GM23338 (cell line): ENCODE measurements at places on chromosomes 2 and 18. TPM values are rescaled to one million over a fixed set of nuclear protein-coding genes. Genes with fewer than 3 reads are reported as not detected.
A peak's percentile ranks its signal among the peaks of the same experiment; 100 is the strongest.

Gene NETO1
- 10.8 and 13.0 TPM in 2 replicates for polyA plus RNA-seq

Gene CCDC148
- 1.3 and 1.8 TPM in 2 replicates for polyA plus RNA-seq

GRCh38 chr2:108323619-108324018 lies 34.9 kb downstream of the SULT1C2 start:
- no peaks in the 10 kb centered on the region for H3K27me3 ChIP-seq
- H3K36me3 ChIP-seq: no peaks in the 10 kb centered on the region
- DNase-seq: no peak
- H3K4me1 ChIP-seq: no peaks in the 10 kb centered on the region

DNA sequence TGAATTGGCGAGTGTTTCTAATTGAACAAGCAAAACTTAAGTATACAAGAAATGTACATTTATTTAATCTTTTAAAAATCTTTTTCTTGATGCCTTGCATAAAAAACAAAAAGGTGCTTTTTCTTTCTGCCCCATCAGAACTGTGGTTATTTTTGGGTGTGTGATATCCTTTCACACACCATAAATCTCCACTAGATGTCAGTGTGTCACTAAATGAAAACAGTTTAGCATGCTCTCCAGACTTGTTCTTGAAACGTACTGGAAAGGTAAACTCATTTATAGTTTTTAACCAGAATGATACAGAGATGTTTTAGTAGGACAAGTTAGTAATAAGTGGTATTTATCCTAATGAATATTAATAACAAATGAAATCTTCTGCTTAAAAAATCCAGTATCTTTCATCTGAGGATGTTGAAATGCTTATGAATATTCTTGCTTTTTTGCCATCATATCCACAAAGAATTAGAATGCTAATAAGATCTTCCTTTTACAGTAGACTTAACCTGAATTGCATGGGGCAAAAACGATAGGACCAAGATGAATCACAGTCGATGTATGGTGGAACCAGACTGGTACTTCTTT lies 96.8 kb downstream of the UBE2E3 start:
- H3K4me3 ChIP-seq: no peak overlapping the region
- no peaks in the 10 kb centered on the region for H3K36me3 ChIP-seq
- H3K27me3 ChIP-seq: no peaks in the 10 kb centered on the region
- H3K27ac ChIP-seq: no peak overlapping the region
- no peaks in the 10 kb centered on the region for H3K4me1 ChIP-seq

DNA sequence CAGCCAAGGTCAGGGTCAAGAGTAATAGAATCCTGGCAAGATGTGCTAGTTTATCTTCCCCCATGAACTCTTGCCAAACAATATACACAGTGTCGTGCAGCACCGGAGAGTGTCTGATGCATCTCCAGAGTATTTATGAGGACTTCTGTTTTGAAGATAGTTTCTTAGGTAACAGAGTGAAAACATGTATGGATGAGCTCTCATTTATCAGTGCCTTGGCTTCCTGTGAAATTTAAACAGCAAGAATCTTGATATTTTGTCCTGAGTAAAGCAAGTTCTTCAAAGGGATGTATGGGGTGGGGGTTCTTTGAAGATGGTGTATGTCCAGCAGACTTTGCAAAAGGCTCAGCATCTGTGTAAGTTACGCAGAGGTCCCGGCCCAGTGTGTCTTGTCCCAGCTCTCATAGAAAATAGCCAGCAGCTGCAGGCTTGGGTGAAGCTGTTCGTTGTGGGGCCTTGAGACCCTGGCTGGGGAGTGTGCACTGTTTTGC lies 361.0 kb upstream of the NT5C1B start:
- no peaks in the 10 kb centered on the region for H3K36me3 ChIP-seq
- no peak for DNase-seq
- no peak overlapping the region for H3K27ac ChIP-seq
- H3K4me3 ChIP-seq: no peak overlapping the region
- H3K27me3 ChIP-seq: no peaks in the 10 kb centered on the region

DNA sequence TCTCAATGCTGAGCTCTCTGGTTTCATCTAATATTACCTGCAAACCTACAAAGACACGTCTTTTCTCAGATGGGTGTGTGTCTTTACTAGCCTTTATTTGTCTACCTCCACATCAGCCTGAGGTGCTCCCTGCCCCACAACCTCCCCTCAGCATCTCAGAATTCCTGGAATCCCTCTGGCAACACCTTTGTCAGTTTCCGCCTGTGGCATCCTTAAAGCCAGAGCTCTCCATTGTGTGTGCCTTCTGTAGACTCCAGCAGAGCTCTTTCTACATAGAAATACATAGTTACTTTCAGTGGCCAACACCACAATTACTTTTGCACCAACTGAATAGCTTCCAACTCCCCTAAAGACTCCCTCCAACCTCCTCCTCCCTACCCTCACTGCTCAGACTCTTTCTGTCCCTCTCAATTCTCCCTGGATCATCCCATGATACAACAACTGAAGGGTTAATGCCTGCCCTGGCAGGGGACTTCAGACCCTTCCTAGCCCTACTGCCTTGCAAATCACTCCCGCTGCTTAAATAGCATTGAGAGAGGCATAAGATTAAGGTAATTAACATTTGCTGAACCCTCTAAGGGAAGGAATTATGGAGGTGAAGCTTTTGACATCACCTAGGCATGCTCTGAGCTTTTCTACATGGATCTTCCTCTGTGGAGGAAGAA lies 39.6 kb upstream of the RMDN2 start:
- peaks cover 9% of the 10 kb centered on the region; the same call in 1 of the 2 replicates for H3K4me1 ChIP-seq
- H3K27ac ChIP-seq: no peak overlapping the region
- no peak overlapping the region for H3K4me3 ChIP-seq
- no peaks in the 10 kb centered on the region for H3K36me3 ChIP-seq

DNA sequence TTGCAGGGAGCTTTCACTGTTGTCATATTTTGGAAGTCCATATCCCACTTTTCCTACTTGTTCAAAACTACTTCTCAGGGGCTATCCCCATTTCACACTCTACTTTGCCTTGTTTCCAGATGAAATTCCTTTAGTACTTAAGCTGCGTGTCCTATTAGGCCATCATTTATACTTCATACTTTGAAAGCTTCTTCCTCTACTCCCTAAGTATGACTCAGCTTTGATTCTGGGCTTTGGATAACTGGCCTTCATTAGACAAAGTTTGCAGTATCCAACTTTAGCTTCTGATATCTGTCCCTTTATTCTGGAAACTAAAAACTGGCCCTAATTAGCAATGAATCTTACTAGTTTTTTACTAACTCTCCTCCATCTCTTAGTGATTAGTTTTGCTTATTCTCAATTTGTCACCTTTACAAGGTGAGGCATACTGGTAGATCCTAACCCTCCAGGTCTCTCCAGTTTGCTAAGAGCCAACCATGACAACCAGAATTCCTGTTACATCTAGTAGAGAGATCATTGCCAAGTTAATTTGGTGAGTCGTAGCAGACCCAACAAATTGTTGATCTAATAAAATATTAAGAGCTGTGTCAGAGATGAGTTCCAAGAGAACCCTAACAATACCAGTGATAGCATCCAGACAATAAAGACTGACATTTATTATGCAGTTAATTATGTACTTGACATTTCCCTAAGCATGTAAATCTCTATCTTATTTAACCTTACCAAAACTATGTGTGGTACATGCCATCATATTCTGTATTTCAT lies 31.2 kb upstream of the ITGAV start:
- H3K4me1 ChIP-seq: peaks cover 5% of the 10 kb centered on the region
- H3K4me3 ChIP-seq: no peak overlapping the region
- H3K27me3 ChIP-seq: no peaks in the 10 kb centered on the region
- H3K27ac ChIP-seq: no peak overlapping the region

DNA sequence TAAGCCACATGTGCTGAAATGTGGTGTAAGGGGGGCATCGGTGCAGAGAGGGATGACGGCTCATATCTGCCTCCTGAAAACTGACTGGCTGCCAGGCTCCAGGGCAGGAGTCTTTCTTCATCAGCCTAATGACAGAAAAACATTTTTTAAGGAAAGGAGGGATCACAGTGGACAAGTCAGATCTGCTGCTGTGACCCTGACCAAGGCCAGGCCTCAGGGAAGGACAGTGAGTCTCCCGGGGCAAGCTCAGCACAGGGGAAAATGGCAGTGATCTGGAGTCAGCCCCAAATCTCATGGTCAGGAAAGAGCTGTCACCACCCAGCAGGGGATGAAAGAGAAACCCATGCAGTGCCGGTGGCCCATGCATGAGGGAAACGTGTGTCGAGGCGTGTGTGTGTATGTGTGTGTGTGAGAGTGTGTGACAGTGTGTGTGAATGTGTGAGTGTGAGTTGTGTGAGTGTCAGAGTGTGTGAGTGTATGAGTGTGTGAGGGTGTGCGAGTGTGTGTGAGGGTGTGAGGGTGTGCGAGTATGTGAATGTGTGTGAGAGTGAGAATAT lies 134.5 kb downstream of the INHBB start:
- H3K4me1 ChIP-seq: no peaks in the 10 kb centered on the region
- no peak overlapping the region for H3K4me3 ChIP-seq
- no peaks in the 10 kb centered on the region for H3K36me3 ChIP-seq
- H3K27me3 ChIP-seq: peaks cover 2% of the 10 kb centered on the region; the same call in 1 of the 2 replicates
- DNase-seq: no peak
- no peak overlapping the region for H3K27ac ChIP-seq

Gene TUBA4A
- 43.3 and 44.3 TPM in 2 replicates for polyA plus RNA-seq

GRCh38 chr2:26299471-26300101 lies 46.4 kb upstream of the SELENOI start:
- peak overlapping the region; percentile 61 for H3K4me3 ChIP-seq
- peak; percentile 96 for DNase-seq
- H3K4me1 ChIP-seq: peaks cover 27% of the 10 kb centered on the region
- H3K27me3 ChIP-seq: no peaks in the 10 kb centered on the region
- peak overlapping the region; percentile 85 for H3K27ac ChIP-seq

DNA sequence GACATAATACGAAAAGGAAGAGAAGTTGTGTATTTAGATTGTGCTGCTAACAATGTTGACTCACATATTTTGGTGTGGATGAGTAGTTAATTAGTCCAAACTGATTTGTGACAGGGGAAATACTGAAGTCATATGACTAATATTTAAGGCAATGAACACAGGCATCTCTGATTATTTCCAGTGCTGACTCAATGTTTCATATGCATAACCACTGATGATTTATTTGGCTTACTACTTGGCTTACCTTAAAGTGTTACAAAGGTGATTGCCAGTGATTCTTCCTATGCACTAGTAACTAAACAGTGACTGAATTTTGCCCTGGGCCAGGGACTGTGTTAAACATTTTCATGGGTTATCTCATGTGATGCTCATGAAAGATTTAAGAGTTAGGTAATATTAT lies 722.6 kb downstream of the METTL4 start:
- H3K36me3 ChIP-seq: no peaks in the 10 kb centered on the region
- H3K4me1 ChIP-seq: no peaks in the 10 kb centered on the region
- H3K27me3 ChIP-seq: no peaks in the 10 kb centered on the region
- H3K27ac ChIP-seq: no peak overlapping the region
